ENCODE measurements at places on chromosomes 1 and 21.

GRCh38 chr1:10830961-10831668 is 34.7 kb upstream of the CASZ1 start:
- no peak overlapping the region for H3K27ac ChIP-seq
- no peaks in the 10 kb centered on the region for H3K4me1 ChIP-seq
- H3K27me3 ChIP-seq, result no peaks in the 10 kb centered on the region
- no peaks in the 10 kb centered on the region for H3K36me3 ChIP-seq
- DNase-seq, result no peak
- no peak overlapping the region for H3K4me3 ChIP-seq

- H3K27ac ChIP-seq, result peak overlapping the region; percentile 73
- DNase-seq, result no peak
- peak overlapping the region; percentile 70 for H3K4me3 ChIP-seq
- H3K27me3 ChIP-seq, result no peaks in the 10 kb centered on the region
- H3K4me1 ChIP-seq, result no peaks in the 10 kb centered on the region
Observed at GRCh38 chr1:227317523-227318015, 723 bp downstream of the CDC42BPA start.

- no peak overlapping the region for H3K27ac ChIP-seq
- H3K27me3 ChIP-seq, result no peaks in the 10 kb centered on the region
- no peak for DNase-seq
Observed at GRCh38 chr1:43522431-43522775, 8.3 kb upstream of the PTPRF start.

DNA sequence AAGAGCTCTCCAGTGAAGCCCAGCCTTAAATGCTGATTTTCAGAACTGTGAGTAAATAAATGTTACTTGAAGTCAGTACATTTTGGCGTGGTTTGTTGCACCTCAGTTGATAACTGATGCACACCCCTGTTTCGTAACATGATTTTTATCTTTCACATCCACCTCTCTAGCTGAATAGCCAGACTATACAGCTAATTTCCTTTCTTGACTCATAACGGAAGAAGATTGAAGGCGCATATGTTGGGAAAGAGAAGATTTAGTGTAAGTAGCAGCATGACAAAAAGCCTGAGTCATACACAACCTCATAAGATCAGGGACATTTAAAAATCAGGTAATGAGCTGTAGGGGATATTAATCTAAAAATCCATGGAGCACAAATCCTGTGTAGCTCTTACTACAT is 716.2 kb upstream of the ZP4 start:
- H3K27me3 ChIP-seq, result no peaks in the 10 kb centered on the region
- H3K36me3 ChIP-seq, result no peaks in the 10 kb centered on the region
- no peak overlapping the region for H3K27ac ChIP-seq
- H3K4me1 ChIP-seq, result no peaks in the 10 kb centered on the region
- H3K4me3 ChIP-seq, result no peak overlapping the region

DNA sequence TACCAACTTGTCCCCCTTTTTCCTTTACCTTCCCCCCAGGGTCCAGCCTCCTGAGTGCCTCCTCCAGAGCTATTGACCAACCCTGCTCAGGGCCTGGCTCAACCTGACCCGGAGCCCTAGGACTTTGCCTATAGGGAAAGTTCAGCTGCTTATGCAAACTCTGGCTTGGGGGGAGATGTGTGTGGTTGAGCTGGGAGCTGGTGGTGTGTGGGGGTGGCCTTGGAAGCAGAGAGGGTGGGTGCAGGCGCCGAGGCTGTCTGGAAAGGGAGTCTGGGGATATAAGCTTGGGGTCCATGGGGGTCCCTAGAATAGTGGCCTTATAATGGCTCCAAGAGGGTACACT is 14.1 kb downstream of the KCNQ4 start:
- H3K4me1 ChIP-seq, result peaks cover 8% of the 10 kb centered on the region
- no peak for DNase-seq
- H3K36me3 ChIP-seq, result no peaks in the 10 kb centered on the region
- H3K27me3 ChIP-seq, result no peaks in the 10 kb centered on the region
- peak overlapping the region; percentile 25 for H3K27ac ChIP-seq

GRCh38 chr1:224640018-224640417 is 23.9 kb downstream of the CNIH3 start:
- H3K27ac ChIP-seq, result no peak overlapping the region
- no peaks in the 10 kb centered on the region for H3K36me3 ChIP-seq
- H3K4me3 ChIP-seq, result no peak overlapping the region
- no peaks in the 10 kb centered on the region for H3K4me1 ChIP-seq
- H3K27me3 ChIP-seq, result no peaks in the 10 kb centered on the region
- no peak for DNase-seq

- H3K36me3 ChIP-seq, result no peaks in the 10 kb centered on the region
- H3K27me3 ChIP-seq, result no peaks in the 10 kb centered on the region
- H3K27ac ChIP-seq, result no peak overlapping the region
- no peak for DNase-seq
- no peak overlapping the region for H3K4me3 ChIP-seq
Observed at GRCh38 chr1:229203030-229203751, 67.7 kb upstream of the RAB4A start.

DNA sequence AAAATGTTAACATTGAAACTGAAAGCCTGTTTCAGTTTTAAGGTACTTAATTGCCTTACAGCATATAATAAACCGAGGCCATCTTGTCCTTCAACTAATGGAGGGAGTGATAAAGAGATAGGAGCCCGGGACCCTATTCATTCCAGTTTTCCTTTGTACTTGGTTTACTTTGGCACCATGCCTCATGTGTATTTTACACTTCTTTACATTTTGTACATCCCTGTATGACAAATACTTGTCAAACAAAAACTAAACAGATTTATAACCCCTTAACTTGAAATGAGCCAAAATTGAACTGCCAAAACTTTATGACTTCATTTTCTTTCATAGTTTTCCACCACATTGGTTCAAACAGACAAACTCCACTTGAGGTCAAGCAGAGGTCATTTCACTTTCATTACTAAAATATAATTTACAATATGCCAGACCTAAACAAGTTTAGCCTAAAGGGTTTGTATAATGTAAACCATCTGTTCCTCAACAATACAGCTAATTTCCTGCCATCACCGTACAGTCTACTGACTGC is 30.9 kb upstream of the UBE2U start:
- no peak overlapping the region for H3K27ac ChIP-seq
- no peak for DNase-seq
- H3K4me1 ChIP-seq, result peaks cover 4% of the 10 kb centered on the region
- H3K4me3 ChIP-seq, result no peak overlapping the region
- no peaks in the 10 kb centered on the region for H3K36me3 ChIP-seq
- H3K27me3 ChIP-seq, result no peaks in the 10 kb centered on the region

GRCh38 chr1:205488074-205488723 is 16.3 kb upstream of the CDK18 start:
- H3K27me3 ChIP-seq, result no peaks in the 10 kb centered on the region
- H3K4me3 ChIP-seq, result no peak overlapping the region
- H3K4me1 ChIP-seq, result no peaks in the 10 kb centered on the region
- DNase-seq, result peak; percentile 31
- H3K27ac ChIP-seq, result no peak overlapping the region
- H3K36me3 ChIP-seq, result no peaks in the 10 kb centered on the region

GRCh38 chr1:3943123-3943431 is 43.0 kb upstream of the C1orf174 start:
- H3K4me1 ChIP-seq, result no peaks in the 10 kb centered on the region
- no peaks in the 10 kb centered on the region for H3K27me3 ChIP-seq
- no peak for DNase-seq

- H3K4me3 ChIP-seq, result no peak overlapping the region
- DNase-seq, result peak; percentile 52
- no peaks in the 10 kb centered on the region for H3K36me3 ChIP-seq
- H3K27ac ChIP-seq, result peak overlapping the region; percentile 60
- no peaks in the 10 kb centered on the region for H3K4me1 ChIP-seq
Observed at GRCh38 chr21:46066591-46067331, 31.2 kb upstream of the COL6A2 start.

DNA sequence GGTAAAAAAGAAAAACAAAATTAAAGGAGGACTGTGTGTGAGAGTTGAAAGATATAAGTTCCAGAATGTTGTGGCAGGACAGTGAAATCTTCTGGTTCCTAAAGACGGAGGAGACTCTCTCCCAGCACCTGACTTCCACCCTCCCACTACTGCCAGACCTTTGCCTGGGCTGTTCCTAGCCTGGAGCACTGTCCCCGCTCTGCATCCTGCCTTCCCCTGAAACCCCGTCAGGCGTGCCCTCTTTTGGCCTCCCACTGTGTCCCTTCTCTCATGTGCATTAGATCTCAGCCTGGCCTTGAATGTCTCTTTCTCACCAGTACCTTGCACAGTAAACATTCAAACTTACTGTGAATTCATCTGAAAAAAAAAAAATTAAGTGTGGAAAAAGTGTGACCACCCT is 74.1 kb downstream of the VPS26C start:
- no peak for DNase-seq
- H3K4me1 ChIP-seq, result no peaks in the 10 kb centered on the region
- no peak overlapping the region for H3K27ac ChIP-seq
- no peak overlapping the region for H3K4me3 ChIP-seq

DNA sequence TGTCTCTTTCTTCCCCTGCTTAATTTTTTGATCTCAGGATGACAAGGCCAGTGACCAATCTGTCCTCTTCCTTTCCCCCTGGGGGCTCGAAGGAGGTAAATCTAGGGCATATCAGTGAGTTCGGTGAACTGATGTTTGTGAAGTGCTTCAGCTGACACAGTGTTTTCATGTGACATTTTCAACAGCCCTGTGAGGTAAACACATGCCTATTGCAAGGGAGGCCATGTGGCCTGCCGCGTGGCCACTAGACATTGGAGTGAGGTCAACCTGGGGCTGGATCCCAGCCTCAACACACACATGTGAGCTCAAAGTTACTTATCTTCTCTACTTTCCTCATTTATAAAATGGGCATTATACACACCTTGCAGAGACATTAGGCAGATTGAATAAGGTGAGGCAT is 126.3 kb downstream of the PLPP3 start:
- no peak overlapping the region for H3K4me3 ChIP-seq

DNA sequence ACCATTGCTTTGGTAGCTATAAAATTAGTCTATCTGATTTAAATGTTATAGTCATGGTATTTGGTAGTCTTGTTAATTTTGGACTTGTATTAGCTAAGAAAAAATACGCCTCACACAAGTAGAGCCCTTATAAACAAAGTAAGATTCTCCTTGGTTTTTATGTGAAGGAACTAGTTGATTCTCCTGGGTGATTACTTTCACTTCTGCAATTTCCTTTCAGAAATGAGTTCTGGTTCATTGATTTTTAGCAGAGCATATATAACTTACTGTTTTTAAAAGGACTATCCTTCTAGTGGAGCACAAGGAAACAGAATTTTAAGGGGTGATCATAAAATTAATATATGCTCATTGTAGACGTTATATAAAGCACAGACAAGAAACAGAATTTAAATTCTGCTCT is 120.1 kb downstream of the BACH1 start:
- H3K4me1 ChIP-seq, result no peaks in the 10 kb centered on the region
- H3K4me3 ChIP-seq, result no peak overlapping the region
- no peak for DNase-seq
- H3K27me3 ChIP-seq, result no peaks in the 10 kb centered on the region
- H3K36me3 ChIP-seq, result no peaks in the 10 kb centered on the region

DNA sequence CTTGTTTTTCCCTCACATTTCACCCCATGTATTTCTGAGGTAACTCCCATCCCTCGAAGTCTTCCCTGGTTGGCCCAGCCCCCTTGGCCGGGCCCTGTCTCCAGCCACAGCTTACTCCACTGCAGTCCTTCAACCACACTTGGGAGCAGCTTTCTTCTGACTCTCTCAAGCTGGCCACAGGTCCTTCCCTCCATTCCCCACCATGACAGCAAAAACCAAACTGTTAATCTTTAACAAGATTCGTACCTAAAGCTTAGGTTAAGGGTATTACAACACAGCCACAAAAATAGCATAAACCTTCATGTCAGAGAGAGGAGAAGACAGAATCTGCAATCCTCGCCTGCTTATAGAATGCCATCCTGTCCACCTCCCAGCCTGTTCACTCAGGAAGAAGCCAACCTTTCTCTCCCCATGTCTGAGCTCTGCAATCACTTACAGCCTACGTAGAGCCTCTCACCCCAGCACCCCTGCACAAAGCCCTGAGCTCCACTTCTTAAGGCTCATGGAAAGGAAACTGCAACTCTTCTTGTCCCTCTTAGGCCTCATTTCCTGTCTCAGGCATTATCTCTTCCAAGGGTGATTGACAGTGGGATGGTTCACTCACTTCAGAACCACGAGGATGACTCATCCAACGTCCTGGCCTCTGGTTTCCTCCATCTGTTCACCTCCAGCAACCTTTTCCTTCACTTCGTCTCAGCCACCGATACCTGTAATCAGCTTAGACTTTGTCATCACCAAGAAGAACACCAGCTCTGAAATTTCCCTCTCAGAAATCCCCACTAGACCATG is 72.8 kb downstream of the CD2 start:
- H3K4me3 ChIP-seq, result no peak overlapping the region
- H3K36me3 ChIP-seq, result no peaks in the 10 kb centered on the region
- no peak overlapping the region for H3K27ac ChIP-seq
- no peaks in the 10 kb centered on the region for H3K27me3 ChIP-seq
- H3K4me1 ChIP-seq, result peaks cover 26% of the 10 kb centered on the region

DNA sequence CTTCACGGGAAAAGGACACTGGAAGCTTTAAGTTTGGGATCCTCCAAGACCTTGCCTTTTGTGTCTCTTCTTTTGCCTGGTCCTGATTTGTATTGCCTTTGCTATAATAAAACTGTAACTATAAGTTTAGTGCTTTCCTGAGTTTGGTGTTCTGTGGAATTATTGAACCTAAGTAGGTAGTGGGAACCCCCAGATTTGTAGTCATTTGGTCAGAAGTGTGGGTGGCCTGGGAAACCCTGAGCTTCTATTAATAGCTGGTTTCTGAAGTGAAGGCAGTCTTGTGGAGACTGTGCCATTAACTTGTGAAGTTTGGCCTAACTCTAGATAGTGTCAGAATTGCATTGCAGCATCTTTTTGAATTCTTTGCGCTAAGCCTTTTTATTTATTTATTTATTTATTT is 6.8 kb upstream of the MYCL start:
- H3K27me3 ChIP-seq, result no peaks in the 10 kb centered on the region
- H3K36me3 ChIP-seq, result no peaks in the 10 kb centered on the region
- DNase-seq, result no peak
- H3K4me3 ChIP-seq, result no peak overlapping the region
- no peak overlapping the region for H3K27ac ChIP-seq

- no peaks in the 10 kb centered on the region for H3K4me1 ChIP-seq
- no peaks in the 10 kb centered on the region for H3K36me3 ChIP-seq
- no peaks in the 10 kb centered on the region for H3K27me3 ChIP-seq
- no peak overlapping the region for H3K4me3 ChIP-seq
Observed at GRCh38 chr1:177890479-177890878, 79.4 kb downstream of the SEC16B start.

- no peaks in the 10 kb centered on the region for H3K4me1 ChIP-seq
- DNase-seq, result no peak
- no peaks in the 10 kb centered on the region for H3K36me3 ChIP-seq
- no peaks in the 10 kb centered on the region for H3K27me3 ChIP-seq
Observed at GRCh38 chr21:38848187-38848609, 42.5 kb downstream of the ETS2 start.

- peaks cover 39% of the 10 kb centered on the region for H3K36me3 ChIP-seq
- H3K4me1 ChIP-seq, result no peaks in the 10 kb centered on the region
- H3K27ac ChIP-seq, result peak overlapping the region; percentile 58
- DNase-seq, result peak; percentile 63
- H3K27me3 ChIP-seq, result no peaks in the 10 kb centered on the region
- H3K4me3 ChIP-seq, result no peak overlapping the region
Observed at GRCh38 chr1:150650193-150650592, 20.8 kb upstream of the ENSA start.
